ENCODE measurements at places on chromosomes 13 and 19.

DNA sequence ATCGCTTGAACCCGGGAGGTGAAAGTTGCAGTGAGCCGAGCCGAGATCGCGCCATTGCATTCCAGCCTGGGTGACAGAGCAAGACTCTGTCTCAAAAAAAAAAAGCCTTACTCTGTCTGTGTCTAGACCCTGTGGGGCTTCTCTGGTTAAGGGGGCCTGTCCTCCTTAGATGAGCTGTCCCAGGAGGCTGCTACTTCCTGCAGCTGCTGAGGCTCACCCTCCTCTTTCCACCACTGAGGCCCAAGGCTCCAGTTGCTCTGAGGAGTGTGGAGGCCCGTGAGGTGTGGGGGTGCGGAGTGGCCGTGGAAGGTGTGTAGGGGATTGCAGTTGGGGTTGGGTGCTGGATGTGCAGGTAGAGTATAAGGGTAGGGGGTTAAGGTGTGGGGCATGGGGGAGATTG lies 22.1 kb upstream of the RASA3 start:
- no peak for DNase-seq

GRCh38 chr13:79483086-79483706 lies 2.2 kb downstream of the NDFIP2 start:
- DNase-seq, result no peak

- DNase-seq, result no peak
Observed at GRCh38 chr19:36773223-36773579, 594 bp upstream of the ZNF850 start.

DNA sequence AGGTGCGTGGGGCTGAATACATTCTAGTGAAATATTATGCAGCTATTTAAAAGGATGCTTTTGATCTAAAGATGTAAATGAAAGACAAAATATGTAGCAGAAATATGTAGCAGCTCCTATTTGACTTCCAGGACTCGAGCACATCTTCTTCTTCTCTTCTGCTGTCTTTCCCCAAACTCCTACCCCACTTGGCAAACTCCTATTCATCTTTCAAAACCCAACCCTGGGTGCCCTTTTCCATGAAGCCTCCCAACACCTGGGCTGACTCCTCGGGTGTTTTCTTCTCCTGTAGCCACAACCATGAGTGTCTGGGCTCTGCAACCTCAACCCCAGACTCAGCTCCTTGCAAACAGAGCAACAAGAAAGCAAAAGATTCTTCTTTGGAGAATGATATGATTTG lies 11.1 kb downstream of the ACER1 start:
- DNase-seq, result no peak

DNA sequence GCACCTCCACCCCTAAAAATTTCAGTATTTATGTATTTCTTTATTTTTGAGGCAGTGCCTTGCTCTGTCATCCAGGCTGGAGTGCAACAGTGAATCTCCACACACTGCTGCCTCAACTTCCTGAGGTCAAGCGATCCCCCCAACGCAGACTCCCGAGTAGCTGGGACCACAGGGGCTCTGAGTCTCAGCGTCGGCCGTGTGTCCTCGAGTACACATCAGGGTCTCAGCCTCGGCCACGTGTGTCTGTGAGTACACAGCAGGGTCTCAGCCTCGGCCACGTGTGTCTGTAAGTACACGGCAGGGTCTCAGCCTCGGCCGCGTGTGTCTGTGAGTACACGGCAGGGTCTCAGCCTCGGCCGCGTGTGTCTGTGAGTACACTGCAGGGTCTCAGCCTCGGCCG lies 21.2 kb downstream of the C2CD4C start:
- no peak for DNase-seq

DNA sequence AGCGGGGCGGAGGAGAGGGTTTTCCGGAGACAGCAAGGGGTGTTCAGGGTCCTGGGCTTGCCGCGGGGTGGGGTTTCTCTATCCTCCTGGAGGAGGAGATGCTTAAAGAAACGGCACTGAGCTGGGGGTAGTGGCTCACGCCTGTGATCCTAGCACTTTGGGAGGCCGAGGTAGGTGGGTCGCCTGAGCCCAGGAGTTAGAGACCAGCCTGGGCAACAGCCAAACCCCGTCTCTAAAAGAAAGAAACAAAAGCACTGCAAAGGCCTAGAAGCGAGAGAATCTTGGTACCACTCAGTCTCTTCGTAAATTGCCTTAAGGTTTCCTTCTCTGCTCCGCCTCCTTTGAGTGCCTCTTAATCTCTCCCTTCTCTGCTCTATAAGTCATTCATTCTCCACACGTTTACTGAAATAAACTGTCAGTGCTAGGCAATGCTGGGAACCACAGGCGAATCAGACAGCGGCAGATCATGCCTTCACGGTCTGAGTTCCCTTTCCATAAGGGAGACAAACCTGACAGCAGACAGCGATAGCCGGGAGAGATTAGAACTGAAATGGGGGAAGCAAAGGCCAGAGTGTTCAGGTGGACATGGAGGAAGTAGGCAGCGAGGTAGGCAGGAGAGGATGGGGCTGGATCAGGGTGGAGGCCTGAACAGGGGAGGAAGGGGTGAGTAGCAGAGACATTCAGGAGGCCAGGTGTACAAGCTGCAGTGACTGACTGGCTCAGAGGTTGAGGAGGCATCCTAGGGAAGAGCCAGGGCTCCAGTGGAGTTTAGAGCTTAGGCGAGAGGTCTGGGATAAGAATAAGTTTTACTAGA lies 580 bp downstream of the EIF3K start:
- DNase-seq, result no peak

GRCh38 chr13:42084722-42085121 lies 36.3 kb downstream of the DGKH start:
- DNase-seq, result no peak

GRCh38 chr19:12871681-12872080 lies 9.6 kb downstream of the DNASE2 start:
- DNase-seq, result no peak

- DNase-seq, result peak; percentile 80
Observed at GRCh38 chr19:45767881-45768654, 984 bp downstream of the SIX5 start.

- no peak for DNase-seq
Observed at GRCh38 chr13:61286148-61286745, 129.4 kb downstream of the PCDH20 start.

- peak; percentile 16 for DNase-seq
Observed at GRCh38 chr13:24271601-24272451, 37.6 kb upstream of the C1QTNF9 start.

GRCh38 chr19:52296400-52296772 lies 583 bp upstream of the ZNF480 start:
- DNase-seq, result peak; percentile 4

GRCh38 chr13:105491345-105491744 lies 1044.1 kb downstream of the EFNB2 start:
- DNase-seq, result no peak

DNA sequence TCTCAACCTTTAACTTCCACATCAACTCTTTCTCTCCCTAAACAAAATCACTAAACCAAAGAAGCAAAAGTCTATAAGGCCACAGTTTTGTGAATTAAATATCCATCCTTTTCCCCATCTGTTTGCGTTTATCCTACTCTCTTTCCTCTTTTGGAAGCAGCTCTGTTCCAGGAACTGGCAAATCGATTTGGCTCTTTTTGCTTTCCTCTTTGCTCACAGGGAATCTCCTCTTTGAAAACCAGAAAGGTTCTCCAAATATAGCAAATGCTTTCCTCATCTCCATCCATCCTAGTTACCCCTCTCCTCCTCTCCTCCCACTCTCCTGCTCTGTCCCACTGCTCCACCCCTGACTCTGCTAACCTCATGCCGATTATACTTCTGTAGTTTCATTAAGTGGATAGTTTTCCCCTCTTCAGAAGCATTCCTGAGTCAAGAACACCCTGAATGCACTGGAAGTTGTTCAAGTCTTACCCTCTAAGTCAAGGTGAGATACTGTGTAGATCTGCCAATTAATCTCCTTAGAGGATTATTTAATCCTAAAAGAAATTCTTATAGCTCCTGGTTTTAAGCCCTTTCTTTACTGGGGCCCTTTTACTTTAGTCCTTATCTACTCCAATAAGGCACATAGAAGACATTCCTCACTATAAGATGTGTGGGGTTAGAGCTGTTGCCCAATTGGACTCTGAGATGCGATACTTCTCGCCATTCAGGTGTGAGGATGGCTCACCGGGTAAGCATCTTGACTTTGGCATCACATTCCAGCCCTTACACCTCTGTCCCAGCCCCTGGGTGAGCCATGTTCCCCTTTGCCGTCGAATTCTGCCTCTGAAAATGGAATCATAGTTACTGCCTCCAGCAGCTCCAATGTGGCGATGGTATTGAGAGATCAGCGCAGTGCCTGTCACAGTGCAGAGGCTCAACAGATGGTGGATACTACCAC lies 67.6 kb downstream of the COL4A2 start:
- DNase-seq, result no peak

DNA sequence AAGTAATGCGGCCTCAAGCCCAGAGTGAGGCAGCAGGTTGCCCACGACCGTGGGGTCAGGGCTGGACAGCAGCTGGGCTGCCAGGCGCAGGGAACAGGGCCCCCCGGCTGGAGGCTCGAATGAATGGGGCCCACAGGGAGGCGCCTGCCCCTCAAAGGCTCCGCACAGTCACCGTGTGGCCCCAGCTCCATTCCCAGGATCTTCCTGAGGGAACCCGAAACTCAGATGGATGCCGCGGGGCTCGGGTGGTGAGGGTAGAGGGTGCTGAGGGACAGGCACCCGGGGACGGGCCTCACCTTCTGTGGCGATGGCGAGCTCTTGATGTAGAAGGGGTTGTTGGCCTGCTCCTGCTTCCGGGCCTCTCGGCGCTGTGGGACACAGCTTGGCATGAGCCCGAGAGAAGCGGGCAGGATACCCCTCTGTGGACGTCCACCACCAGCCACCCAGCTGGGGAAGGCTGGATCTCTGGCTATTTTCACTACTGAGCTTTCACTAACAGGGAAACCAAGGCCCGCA lies 19.3 kb downstream of the IZUMO4 start:
- DNase-seq, result no peak

DNA sequence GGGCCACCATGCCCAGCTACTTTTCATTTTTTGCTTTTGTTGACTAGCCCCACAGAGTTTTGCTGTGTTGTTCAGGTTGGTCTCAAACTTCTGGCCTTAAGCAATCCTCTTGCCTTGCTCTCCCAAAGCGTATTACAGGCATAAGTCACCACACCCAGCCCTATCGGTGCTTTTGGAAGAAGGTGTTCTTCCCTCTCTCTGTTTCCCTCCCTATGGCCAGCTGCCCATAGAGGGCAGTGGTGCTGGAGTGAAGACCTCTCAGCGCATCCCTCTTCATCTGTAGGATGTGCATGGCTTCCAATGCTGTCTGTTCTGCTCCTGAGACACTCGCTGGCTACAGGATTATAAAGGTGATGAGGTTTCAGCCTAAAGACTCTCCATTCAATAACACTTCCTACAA lies 1.3 kb upstream of the CD22 start:
- no peak for DNase-seq

GRCh38 chr13:31069808-31070534 lies 91.7 kb downstream of the HSPH1 start:
- DNase-seq, result no peak

GRCh38 chr19:7526059-7526929 lies 3.9 kb downstream of the MCOLN1 start:
- no peak for DNase-seq

- DNase-seq, result no peak
Observed at GRCh38 chr13:96533408-96533807, 443.5 kb downstream of the HS6ST3 start.

GRCh38 chr19:17812099-17812498 lies 9.2 kb downstream of the INSL3 start:
- no peak for DNase-seq

DNA sequence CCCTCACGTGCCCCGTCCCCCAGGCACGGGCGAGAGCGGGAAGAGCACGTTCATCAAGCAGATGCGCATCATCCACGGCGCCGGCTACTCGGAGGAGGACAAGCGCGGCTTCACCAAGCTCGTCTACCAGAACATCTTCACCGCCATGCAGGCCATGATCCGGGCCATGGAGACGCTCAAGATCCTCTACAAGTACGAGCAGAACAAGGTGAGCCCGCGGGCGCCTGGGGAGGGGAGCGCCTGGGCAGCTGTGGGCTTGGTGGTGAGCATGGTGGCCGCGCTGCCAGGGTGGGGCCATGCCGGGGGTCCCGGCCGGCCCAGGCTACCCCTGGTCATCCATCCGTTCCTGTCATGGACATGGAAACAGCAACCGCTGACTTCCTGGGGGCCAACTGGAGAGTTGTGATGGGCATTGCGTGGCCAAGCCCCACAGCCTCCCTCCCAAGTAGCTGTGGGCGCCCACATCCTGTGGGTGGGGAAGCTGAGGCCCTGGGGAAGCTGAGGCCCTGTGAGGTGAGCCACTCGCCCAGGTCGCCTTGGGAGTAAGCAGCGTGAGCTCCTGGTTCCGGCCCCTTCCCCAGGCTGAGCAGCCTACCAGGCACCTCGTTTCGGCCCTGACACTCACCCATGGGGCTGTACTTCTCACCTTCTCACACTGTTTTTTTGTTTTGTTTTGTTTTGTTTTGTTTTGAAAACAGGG lies 16.1 kb downstream of the GNA11 start:
- no peak for DNase-seq
